ENCODE measurements at places on chromosomes 1 and 21. TPM values are rescaled to one million over a fixed set of nuclear protein-coding genes. Genes with fewer than 3 reads are reported as not detected.

OR2T29 gene
- not detected for polyA plus RNA-seq

MR1 gene
- 8.1 TPM for polyA plus RNA-seq

WDR3 gene
- polyA plus RNA-seq = 15.4 TPM

MX2 gene
- polyA plus RNA-seq = 33.4 TPM

FTCD gene
- 0.03 TPM for polyA plus RNA-seq

LMOD1 gene
- 24.9 TPM for polyA plus RNA-seq

AMY1A gene
- polyA plus RNA-seq = 1.1 TPM

KLF17 gene
- polyA plus RNA-seq = 0.14 TPM

SPRR1A gene
- not detected for polyA plus RNA-seq

AKR7A3 gene
- 0.23 TPM for polyA plus RNA-seq

NMNAT1 gene
- 5.7 TPM for polyA plus RNA-seq

TMPRSS2 gene
- polyA plus RNA-seq = 46.2 TPM

HFM1 gene
- polyA plus RNA-seq = 0.16 TPM

LRRC71 gene
- polyA plus RNA-seq = 3.5 TPM

FAM3B gene
- 11.3 TPM for polyA plus RNA-seq

NCAM2 gene
- 2.7 TPM for polyA plus RNA-seq

ZBTB8A gene
- polyA plus RNA-seq = 2.7 TPM

MROH9 gene
- polyA plus RNA-seq = 0.71 TPM

DISC1 gene
- 2.4 TPM for polyA plus RNA-seq

FAM151A gene
- 0.06 TPM for polyA plus RNA-seq

USH2A gene
- not detected for polyA plus RNA-seq

DCST1 gene
- polyA plus RNA-seq = 0.08 TPM

SPRR1B gene
- polyA plus RNA-seq = 0.31 TPM

TAL1 gene
- 6.4 TPM for polyA plus RNA-seq

NTNG1 gene
- 0.83 TPM for polyA plus RNA-seq

TLR5 gene
- polyA plus RNA-seq = 3.0 TPM

TFF2 gene
- not detected for polyA plus RNA-seq

RLF gene
- 3.5 TPM for polyA plus RNA-seq

CD1D gene
- polyA plus RNA-seq = 4.7 TPM

TMEM79 gene
- polyA plus RNA-seq = 2.5 TPM

ATP1A4 gene
- 0.09 TPM for polyA plus RNA-seq

LRRC8B gene
- polyA plus RNA-seq = 6.0 TPM

CA14 gene
- 0.30 TPM for polyA plus RNA-seq

PCAT6 gene
- 1.8 TPM for polyA plus RNA-seq

MPL gene
- polyA plus RNA-seq = 0.23 TPM

KCTD3 gene
- polyA plus RNA-seq = 13.9 TPM

TRIM45 gene
- polyA plus RNA-seq = 0.41 TPM

Data from lung (tissue), 17 donors.